RPMI8226 (cell line): ENCODE measurements at places on chromosomes 1 and 21.

DNA sequence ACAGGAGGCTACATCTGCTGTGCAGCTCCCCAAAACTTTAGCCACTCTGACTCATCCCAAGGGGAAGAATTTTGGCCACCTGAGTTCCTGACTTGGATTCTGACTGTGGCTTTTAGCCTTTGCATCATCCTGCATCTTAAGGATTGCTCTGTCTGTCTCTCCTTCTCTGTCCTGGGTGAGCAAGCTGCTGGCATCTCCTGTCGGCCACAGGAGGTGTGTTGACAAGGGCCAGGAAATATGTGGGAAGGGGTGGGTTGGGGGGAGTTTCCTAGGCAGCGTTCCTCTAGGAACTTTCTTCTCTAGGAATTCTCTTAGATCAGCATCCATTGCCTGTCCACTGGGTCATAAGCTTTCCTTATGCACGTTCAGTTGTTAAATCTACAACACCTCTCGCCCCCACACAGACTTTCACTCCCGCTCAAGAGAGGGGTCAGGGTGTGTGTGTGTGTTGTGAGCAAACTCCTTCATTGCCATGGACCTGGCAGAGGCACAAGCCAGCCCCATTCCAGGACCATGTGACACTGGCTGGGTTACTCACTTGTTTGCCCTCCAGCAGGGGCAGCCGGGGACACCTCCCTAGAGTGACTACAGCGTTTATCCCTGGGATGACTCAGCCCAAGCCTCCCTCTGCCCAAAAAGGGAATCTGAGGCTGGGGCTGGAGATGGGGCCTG is 145.0 kb upstream of the DUSP10 start:
- no peak for DNase-seq

DNA sequence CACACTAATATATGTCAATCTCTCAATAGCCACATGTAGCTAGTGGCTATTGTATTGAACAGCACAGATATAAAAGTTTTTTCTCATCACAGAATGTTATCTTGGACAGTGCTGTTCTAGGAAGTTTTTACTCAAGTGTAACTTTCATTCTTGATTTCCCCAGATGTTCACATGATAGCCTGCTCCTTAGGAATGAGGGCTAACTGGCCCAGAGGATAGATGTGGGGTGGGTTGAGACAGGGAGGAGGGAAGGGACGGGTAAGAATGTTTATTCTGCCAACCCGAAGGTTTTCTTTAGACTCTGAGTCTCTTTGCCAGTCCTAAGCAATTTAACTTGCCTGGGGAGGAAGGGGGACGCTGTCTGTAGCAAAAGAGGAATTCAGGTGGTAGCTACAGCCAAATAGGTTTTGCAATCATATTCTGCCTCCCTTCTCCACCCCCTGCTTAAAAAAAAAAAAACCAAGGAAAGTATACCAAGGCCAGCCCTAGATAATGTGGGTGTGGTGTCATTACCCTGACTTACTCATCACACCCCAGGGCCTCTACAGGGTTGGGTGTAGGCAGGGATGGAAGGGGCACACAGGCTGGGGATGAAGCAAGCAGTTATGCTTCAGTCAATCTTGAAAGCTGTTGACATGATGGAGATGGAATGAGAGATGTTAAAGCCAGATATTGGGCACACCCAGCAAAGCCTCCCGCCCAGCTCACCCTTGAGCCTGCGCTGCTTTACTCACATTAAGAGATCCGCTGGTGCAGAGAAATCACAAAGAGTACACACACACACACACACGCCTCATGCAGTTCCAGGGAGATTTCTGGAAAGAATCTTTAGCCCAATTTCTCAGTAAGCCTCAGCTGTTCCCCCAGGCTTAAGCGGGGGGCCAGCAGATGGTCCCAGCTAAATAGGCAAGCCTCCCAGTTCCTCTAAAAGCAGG is 59.9 kb downstream of the PLXNA2 start:
- no peak for DNase-seq

DNA sequence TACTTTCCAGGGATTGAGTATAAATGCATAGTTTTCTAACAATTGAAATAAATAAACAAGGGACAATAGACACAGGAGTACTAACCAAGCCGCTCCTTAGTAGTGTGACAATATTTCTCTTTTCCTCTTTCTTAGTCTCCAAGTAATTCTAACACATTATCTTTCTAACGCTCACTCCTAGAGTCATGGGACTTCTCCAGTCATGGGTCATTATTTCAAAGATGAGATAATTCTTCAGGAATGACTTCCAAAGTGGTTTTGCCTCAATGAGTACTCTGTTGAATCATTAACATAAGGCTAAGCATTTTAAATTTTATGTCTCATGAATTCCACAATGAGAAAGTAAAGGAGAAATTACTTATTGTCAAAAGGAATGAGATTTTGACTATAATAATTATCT is 605.8 kb upstream of the ADAMTS5 start:
- no peak for DNase-seq

DNA sequence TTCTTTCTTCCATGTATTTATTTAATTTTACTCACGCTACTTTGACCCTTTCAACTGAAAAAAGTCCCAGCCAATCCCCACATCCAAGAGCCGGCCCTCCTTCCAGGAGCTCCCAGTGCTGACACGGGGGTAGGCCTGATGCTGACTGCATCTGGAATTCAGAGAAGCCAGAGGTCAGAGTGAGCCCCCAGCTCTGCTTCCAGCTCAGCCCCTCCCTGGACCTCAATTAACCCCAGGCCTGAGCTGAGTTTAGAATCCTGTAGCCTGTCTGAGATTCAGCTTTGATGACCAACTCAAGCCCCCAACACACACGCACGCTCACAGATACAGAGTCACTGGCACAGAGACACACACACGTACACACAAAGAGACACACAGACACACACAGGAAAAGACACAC is 247.9 kb downstream of the NPHP4 start:
- DNase-seq = no peak

- no peak for DNase-seq
Observed at GRCh38 chr1:35894183-35894582, 11.2 kb downstream of the AGO1 start.

GRCh38 chr1:239840790-239841189 is 250.9 kb upstream of the FMN2 start:
- no peak for DNase-seq

DNA sequence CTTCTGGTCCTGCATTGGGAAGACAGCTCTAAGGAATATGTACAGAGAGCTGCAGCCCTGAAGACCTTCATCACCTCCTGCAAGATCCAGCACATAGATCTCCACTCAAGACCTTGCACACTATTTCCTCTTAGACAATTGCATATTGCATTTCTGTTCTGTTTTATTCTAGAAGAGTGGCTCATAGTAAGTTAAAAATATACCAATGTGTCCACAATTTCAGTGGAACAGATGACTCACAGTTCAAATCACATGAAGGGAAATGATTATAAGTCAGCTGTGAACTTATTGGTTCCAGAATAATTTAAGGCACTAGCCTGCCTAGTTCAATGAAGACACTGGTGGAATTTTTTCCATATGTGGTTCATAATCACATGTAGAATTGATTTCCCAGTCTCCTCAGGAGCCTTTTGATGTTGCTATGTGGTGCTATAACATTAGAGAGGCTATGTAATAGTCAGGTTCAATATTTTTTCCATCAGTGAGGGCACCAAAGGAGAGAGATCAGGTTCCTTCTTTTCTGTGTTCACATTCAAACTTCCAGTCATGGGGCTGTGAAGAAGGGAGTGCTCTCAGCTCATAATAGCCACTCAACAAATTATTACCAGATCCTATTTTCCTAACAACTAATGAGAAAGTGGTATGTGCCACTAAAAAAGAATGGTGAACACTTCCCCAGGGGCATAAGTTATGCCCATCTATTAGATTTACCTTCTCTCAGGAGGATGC is 9.8 kb upstream of the AK5 start:
- no peak for DNase-seq

DNA sequence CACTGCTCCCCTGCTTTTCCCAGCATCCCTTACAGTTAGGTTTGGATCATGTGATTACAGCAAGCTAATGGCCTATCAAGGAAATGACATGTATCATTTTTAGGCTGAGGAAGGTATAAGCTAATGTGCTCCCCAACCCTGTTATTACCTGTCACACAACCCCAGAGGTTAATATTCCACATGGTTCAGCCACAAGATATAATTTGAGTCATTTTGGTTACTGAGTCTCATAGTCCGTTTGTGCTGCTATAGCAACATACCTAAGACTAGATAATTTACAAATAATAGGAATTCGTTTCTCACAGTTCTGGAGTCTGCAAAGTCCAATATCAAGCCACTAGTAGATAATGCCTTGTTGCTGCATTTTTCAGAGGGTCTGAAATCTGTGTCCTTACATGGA is 29.1 kb upstream of the SLC16A1 start:
- no peak for DNase-seq

DNA sequence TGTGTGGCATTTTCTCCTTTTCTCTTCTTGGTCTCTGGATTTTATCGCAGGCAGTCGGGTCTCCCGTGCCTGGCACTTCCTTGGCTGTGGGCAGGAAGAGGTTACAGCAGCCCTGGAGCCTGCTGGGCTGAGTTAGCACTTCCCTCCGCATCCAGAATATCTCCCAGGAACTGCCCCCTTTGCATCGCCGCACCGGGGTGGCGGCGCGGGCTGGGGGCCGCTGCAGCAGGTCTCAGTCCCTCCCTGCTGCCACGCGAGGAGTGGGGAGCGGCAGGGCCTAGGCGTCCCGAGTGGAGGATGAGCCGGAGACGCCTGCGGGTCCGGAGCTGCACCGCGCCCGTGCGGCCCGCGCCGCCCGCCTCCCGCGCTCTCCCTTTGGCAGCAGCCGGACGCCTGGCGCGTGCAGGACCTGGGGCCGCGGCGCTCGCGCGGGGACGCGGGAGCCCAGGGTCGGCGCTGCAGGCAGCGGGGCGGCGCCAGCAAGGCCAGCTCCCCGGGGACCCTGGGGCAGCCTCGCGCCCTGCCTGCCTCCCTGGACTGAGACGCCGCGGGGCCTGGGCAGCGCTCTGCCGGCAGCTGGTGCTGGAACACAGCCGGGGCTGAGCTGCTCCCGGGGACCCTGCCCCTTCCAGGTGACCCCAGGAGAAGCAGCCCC is 192.8 kb downstream of the PRDM2 start:
- DNase-seq = peak; percentile 60

GRCh38 chr1:229709500-229710013 is 83.5 kb downstream of the URB2 start:
- no peak for DNase-seq

DNA sequence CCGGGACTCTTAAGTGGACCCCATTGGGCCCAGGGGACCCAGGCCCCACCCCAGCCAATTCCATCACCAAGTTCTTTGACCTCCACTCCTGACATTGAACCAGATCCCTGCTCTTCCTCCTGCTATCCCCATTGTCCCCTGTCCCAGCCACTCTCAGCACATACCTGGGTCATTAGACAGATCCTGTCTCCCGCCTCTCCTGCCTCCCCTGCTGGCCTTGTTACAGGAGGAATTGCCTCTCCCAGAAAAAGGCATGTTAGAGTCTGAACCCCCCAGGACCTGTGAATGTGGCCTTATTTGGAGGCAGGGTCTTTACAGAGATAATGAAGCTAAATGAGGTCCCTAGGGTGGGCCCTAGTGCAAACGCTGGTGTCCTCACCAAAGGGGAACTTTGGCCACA is 301.9 kb downstream of the NPHP4 start:
- no peak for DNase-seq

DNA sequence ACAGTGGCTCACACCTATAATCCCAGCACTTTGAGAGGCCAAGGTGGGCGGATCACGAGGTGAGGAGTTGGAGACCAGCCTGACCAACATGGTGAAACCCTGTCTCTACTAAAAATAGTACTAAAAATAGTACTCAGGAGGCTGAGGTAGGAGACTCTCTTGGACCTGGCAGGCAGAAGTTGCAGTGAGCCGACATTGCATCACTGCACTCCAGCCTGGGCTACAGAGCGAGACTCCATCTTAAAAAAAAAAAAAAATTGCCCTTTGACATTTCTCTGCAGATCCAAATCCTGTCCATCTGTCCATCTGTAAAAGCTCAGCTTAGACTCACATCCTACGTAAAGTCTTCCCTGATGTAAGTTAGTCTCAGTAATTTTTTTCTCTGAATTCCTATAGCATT is 6.2 kb upstream of the NCF2 start:
- no peak for DNase-seq

- no peak for DNase-seq
Observed at GRCh38 chr1:212433577-212434462, 1.1 kb downstream of the NENF start.

- DNase-seq = no peak
Observed at GRCh38 chr1:182166750-182167149, 105.2 kb upstream of the ZNF648 start.

- DNase-seq = no peak
Observed at GRCh38 chr1:86779308-86780191, 75.2 kb downstream of the SH3GLB1 start.

GRCh38 chr1:221725735-221726672 is 15.9 kb downstream of the DUSP10 start:
- no peak for DNase-seq

DNA sequence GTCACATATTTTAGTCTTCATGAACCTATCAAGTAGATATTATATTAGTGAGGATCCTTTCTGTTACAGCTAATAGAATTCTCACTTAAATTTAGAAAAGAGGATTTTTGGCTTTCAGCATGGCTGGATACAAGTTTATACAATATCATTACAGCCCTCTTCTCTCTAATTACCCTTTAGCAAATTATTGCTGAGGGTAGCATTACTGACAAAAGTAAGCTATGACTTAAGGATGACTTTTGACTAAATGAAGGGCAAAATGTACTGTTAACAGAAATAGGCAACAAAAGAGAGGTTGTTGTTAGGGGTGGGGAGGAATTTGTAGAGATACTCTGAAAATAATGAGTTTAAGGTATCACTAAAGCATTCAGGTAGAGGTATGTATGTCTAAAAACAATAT is 85.8 kb downstream of the FNBP1L start:
- DNase-seq = no peak

GRCh38 chr1:211501711-211502400 is 9.9 kb upstream of the RD3 start:
- DNase-seq = no peak
